ENCODE measurements at places on chromosomes 11 and 22. TPM values are rescaled to one million over a fixed set of nuclear protein-coding genes. Genes with fewer than 3 reads are reported as not detected.

The CYTH4 gene
- total RNA-seq: 2.9 TPM

The GLB1L2 gene
- total RNA-seq: 7.8 TPM

The ADAMTS15 gene
- total RNA-seq: 5.7 TPM

The HBG1 gene
- not detected for total RNA-seq

The KCNQ1OT1 gene
- 0.72 TPM for total RNA-seq

The CCDC73 gene
- not detected for total RNA-seq

The SMC1B gene
- not detected for total RNA-seq

The KRTAP5-8 gene
- total RNA-seq: 0.22 TPM

The ANGPTL5 gene
- not detected for total RNA-seq

The MUC6 gene
- 0.19 TPM for total RNA-seq
